CD4-positive, alpha-beta memory T cell (primary cell): ENCODE measurements at places on chromosomes 2 and 18. TPM values are rescaled to one million over a fixed set of nuclear protein-coding genes. Genes with fewer than 3 reads are reported as not detected.

GRCh38 chr2:197869501-197870111 lies 65.2 kb downstream of the PLCL1 start:
- no peaks in the 10 kb centered on the region for H3K36me3 ChIP-seq
- no peaks in the 10 kb centered on the region for H3K27me3 ChIP-seq
- H3K4me1 ChIP-seq: peaks cover 58% of the 10 kb centered on the region
- peak; percentile 66 for DNase-seq

DNA sequence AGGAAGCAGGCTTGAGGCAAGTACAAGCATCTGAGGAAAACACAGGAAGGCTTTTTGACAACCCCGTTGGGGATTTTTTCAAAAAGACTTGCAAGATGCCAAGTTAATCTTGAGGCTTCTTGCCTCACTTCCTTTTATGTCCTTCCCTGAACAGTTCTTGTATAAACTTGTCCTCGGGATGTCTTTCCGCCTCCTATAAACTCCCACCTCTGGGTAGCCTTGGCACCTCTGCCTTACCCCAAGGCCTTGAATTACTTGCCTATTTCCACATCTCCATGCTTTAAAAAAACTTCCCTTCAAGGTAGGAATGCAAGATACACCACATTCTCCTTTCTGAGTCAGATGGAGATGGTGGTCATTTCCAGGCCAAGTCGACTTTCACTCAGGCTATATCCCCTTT lies 106.4 kb upstream of the RBBP8 start:
- no peak for DNase-seq
- H3K27me3 ChIP-seq: no peaks in the 10 kb centered on the region
- no peak overlapping the region for H3K27ac ChIP-seq
- H3K4me3 ChIP-seq: no peak overlapping the region
- H3K36me3 ChIP-seq: no peaks in the 10 kb centered on the region
- H3K4me1 ChIP-seq: no peaks in the 10 kb centered on the region

Gene ROCK1
- 82.8 TPM for total RNA-seq

Gene RABL2A
- 47.3 TPM for total RNA-seq

Gene TBR1
- total RNA-seq: not detected

DNA sequence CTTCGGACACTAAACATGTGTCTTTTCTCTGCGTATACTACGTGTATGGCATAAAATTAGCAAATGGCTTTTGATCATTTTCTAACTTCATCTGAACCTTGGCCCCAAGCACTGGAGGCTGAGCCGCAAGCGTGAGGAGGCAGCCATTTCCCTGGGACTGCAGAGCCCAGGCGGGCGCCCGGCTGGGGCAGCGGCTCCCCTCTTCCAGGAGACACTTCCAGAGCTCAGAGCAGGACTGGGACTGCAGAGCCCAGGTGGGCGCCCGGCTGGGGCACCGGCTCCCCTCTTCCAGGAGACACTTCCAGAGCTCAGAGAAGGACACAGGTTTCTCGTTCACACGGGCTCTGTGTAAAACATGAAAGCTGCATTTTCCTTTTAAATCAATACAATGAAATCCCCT lies 484.1 kb upstream of the SALL3 start:
- H3K4me3 ChIP-seq: no peak overlapping the region

Gene LHCGR
- not detected for total RNA-seq

DNA sequence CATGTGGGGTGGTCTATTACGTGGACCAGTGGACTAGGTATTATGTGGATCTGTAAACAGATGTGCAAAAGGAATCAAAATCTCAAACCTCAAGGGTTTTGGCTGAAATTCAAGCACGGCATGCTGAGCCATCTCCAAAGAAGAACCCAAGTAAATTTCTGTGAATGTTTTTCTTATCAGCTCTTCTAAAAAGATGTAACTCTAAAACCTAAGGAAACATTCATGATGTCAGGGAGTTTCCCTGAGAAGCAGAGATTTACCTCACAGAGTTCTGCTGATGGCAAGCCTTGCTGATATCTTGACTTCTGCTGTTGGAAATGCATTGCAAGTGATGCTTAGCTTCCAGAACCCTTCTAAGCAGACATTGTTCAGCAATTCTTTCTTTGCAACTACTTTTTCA lies 21.6 kb downstream of the DSG4 start:
- no peak overlapping the region for H3K27ac ChIP-seq
- no peaks in the 10 kb centered on the region for H3K36me3 ChIP-seq
- no peaks in the 10 kb centered on the region for H3K27me3 ChIP-seq
- H3K4me1 ChIP-seq: no peaks in the 10 kb centered on the region

Gene SH2D6
- total RNA-seq: 1.5 TPM

Gene ARHGAP25
- 162 TPM for total RNA-seq

Gene DLGAP1
- 0.17 TPM for total RNA-seq

Gene TUBB8B
- not detected for total RNA-seq

Gene SS18
- total RNA-seq: 79.3 TPM

Gene RNF125
- total RNA-seq: 40.3 TPM

DNA sequence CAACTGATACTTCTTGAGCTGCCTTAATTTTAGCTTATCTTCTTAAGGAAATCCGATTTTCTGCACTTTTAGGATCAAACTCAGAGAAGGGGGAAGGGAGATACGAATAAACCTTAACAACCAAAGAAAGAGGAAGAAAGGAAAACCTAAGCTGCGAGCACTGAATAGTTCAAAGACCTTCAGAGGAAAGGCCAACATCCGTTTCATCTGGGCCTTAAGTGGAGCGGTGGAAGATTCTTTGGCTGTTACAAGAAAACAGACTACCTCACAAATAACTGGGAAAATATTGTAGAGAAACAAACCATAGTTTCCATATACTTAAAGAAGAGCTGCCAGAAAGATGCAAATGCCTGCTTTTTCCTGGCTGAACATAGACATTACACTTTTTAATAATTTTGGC lies 43.6 kb downstream of the VIT start:
- no peak overlapping the region for H3K4me3 ChIP-seq
- DNase-seq: no peak
- peaks cover 4% of the 10 kb centered on the region for H3K4me1 ChIP-seq
- H3K36me3 ChIP-seq: no peaks in the 10 kb centered on the region
- no peaks in the 10 kb centered on the region for H3K27me3 ChIP-seq

GRCh38 chr18:63787673-63788072 lies 12.5 kb downstream of the SERPINB7 start:
- H3K4me1 ChIP-seq: no peaks in the 10 kb centered on the region
- no peaks in the 10 kb centered on the region for H3K27me3 ChIP-seq
- no peak overlapping the region for H3K4me3 ChIP-seq
- DNase-seq: no peak
- no peak overlapping the region for H3K27ac ChIP-seq

DNA sequence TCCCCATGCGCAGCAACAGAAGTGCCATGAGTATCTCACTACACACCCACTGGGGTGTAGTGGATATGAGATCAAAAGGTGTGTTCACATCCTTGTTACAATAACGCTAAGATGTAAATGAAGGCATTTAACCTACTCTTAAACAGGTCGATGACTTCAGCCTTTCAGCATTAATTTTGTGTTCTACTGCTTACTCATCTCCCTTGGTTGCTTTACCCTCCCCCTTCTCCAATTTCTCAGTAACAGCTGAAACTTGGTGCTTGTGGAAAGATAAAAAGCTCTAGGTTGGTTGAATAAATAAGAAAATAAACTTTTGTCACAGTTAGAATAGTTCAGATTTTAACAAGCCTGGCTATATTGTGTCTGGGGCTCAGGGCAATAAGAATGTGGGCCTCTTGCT lies 147.5 kb upstream of the SESTD1 start:
- no peak overlapping the region for H3K4me3 ChIP-seq
- DNase-seq: no peak
- H3K36me3 ChIP-seq: no peaks in the 10 kb centered on the region
- no peaks in the 10 kb centered on the region for H3K4me1 ChIP-seq
- H3K27ac ChIP-seq: no peak overlapping the region

GRCh38 chr18:3283908-3284307 lies 22.0 kb downstream of the MYL12B start:
- H3K36me3 ChIP-seq: no peaks in the 10 kb centered on the region
- no peaks in the 10 kb centered on the region for H3K27me3 ChIP-seq
- H3K4me1 ChIP-seq: no peaks in the 10 kb centered on the region
- no peak overlapping the region for H3K4me3 ChIP-seq
- no peak overlapping the region for H3K27ac ChIP-seq
- no peak for DNase-seq

DNA sequence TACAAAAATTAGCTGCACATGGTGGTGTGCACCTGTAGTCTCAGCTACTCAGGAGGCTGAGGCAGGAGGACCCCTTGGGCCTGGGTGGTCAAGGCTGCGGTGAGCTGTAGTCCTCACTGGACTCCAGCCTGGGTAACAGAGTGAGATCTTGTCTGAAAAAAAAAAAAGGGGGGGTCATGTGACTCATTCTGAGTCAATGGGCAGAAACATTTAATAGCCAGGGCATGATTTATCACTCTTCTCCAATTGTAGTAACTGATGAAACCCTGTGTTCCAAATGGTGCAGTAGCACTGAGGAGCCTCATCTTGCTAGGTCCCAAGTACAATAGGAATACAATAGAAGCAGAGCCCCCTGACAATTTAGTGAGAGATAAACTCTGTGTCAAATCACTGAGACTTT lies 78.9 kb upstream of the CCDC68 start:
- no peak for DNase-seq
- H3K4me3 ChIP-seq: no peak overlapping the region
- H3K36me3 ChIP-seq: no peaks in the 10 kb centered on the region
- no peak overlapping the region for H3K27ac ChIP-seq

GRCh38 chr2:125175415-125175814 lies 1150.3 kb downstream of the CNTNAP5 start:
- H3K4me1 ChIP-seq: no peaks in the 10 kb centered on the region
- H3K27ac ChIP-seq: no peak overlapping the region
- H3K36me3 ChIP-seq: no peaks in the 10 kb centered on the region
- H3K4me3 ChIP-seq: no peak overlapping the region
- H3K27me3 ChIP-seq: no peaks in the 10 kb centered on the region
- no peak for DNase-seq

- DNase-seq: no peak
- H3K36me3 ChIP-seq: no peaks in the 10 kb centered on the region
- H3K4me1 ChIP-seq: no peaks in the 10 kb centered on the region
- H3K27ac ChIP-seq: no peak overlapping the region
- no peak overlapping the region for H3K4me3 ChIP-seq
Measured at GRCh38 chr2:72669121-72669520, 156.7 kb downstream of the EXOC6B start.

- H3K27ac ChIP-seq: peak overlapping the region; percentile 82
- DNase-seq: peak; percentile 97
- peak overlapping the region; percentile 26 for H3K4me3 ChIP-seq
- peaks cover 49% of the 10 kb centered on the region for H3K4me1 ChIP-seq
Measured at GRCh38 chr18:47930931-47931717, 665 bp upstream of the SMAD2 start.

DNA sequence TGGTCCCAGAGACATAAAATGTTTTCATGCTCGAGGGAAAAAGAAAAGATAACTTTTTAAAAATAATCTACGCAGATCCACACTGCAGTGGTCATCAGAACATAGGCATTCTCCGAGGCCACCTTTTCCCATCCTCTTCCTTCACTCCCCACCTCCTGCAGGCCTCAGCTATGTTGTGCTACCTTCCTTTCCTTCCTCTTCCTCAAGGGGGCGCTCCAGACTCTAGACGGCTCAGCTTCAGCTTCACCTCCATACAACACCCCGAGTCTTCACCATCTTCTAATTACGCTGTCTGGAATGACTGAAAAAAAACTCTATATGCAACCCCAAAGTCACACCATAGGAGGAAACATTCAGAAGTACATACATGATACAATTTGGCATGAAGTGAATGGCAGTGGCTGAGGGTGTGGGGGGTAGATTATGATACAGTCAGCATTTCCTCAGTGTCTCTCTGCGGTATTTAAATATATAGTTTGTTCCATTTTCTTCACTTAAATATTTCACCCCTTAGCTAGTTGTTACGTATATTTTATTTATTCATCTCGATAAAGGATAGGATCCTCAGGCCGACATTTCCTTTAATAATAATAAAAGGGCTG lies 583.6 kb downstream of the IRS1 start:
- no peaks in the 10 kb centered on the region for H3K27me3 ChIP-seq
- peak; percentile 50 for DNase-seq
- H3K36me3 ChIP-seq: no peaks in the 10 kb centered on the region
- no peak overlapping the region for H3K27ac ChIP-seq

- no peak overlapping the region for H3K27ac ChIP-seq
- no peaks in the 10 kb centered on the region for H3K27me3 ChIP-seq
- H3K4me1 ChIP-seq: peaks cover 4% of the 10 kb centered on the region
- H3K4me3 ChIP-seq: no peak overlapping the region
- no peaks in the 10 kb centered on the region for H3K36me3 ChIP-seq
- DNase-seq: no peak
Measured at GRCh38 chr18:49026501-49027373, 76.0 kb upstream of the SMAD7 start.

GRCh38 chr2:206477296-206477695 lies 34.0 kb downstream of the ADAM23 start:
- H3K36me3 ChIP-seq: no peaks in the 10 kb centered on the region
- no peaks in the 10 kb centered on the region for H3K27me3 ChIP-seq
- no peak for DNase-seq
- no peaks in the 10 kb centered on the region for H3K4me1 ChIP-seq
- H3K4me3 ChIP-seq: no peak overlapping the region

Gene NFATC1
- total RNA-seq: 69.6 TPM

DNA sequence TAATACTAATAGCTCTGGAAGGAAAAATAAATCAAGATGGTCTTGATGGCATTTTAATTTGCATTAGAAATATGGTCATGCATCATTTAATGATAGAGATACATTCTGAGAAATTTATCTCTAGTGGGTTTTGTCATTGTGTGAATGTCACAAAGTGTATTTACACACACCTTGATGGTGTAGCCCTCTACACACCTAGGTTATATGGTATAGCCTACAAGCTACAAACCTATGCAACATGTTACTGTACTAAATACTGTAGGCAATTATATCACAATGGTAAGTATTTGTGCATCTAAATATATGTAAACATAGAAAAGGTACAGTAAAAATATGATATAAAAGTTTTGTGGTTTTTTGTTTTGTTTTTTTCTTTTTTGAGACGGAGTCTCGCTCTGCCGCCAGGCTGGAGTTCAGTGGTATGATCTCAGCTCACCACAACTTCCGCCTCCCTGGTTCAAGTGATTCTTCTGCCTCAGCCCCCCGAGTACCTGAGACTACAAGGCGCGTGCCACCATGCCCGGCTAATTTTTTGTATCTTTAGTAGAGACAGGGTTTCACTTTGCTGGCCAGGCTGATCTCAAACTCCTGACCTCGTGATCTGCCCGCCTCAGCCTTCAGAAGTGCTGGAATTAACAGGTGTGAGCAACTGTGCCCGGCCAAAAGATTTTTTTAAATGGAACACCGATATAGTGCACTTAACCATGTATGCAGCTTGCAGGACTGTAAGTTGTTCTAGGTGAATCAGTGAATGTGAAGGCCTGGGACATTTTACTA lies 83.7 kb upstream of the UBXN4 start:
- H3K4me3 ChIP-seq: no peak overlapping the region
- H3K4me1 ChIP-seq: peaks cover 7% of the 10 kb centered on the region
- peak; percentile 51 for DNase-seq
- H3K27ac ChIP-seq: no peak overlapping the region
- H3K27me3 ChIP-seq: no peaks in the 10 kb centered on the region

DNA sequence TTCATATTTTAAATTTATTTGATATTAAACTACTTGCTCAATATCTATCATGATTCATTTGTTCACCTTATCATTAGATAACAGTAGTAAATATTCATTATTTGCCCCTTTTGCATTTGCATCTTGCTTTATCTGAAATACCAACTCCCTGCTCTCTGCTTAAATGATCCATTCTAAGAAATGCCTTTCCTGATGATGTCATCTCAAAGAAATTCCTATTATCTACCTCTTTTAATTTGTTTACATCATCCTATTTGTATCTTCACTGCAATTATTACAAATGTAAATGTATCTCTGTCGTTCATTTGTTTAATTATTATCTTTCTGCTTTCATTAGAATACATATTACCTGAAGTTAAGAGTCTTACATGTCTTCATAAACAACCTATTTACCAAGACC lies 549.9 kb downstream of the CBLN2 start:
- no peak overlapping the region for H3K27ac ChIP-seq
- no peaks in the 10 kb centered on the region for H3K36me3 ChIP-seq
- no peak overlapping the region for H3K4me3 ChIP-seq
